ENCODE measurements at places on chromosomes 13 and 19.

DNA sequence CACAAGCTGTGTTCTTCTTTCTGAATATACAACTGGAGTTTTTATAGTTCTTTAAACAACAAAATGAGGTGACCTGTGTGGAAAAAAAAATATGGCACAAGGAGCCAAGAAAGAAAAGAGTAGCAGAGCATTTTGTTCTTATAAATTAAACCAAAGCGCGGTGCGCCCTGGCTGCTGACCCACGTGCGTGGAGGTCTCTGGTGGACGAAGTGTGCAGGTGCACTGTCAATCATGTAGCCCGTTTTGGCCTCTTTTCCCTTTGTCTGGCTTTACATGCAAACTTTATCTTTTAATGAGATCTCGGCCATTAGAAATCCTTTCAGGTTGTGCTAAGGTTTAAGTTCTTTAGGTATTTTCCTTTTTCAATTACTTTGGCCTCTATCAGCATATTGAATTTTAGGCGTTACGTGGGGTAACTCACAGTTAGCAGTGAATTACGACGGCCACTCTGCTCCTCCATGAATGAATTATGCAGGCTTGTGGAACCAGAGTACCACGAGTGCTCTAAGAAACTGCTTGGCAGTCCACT lies 443.9 kb upstream of the SLC10A2 start:
- DNase-seq: no peak

- no peak for DNase-seq
Measured at GRCh38 chr13:112105892-112106291, 38.9 kb downstream of the SOX1 start.

DNA sequence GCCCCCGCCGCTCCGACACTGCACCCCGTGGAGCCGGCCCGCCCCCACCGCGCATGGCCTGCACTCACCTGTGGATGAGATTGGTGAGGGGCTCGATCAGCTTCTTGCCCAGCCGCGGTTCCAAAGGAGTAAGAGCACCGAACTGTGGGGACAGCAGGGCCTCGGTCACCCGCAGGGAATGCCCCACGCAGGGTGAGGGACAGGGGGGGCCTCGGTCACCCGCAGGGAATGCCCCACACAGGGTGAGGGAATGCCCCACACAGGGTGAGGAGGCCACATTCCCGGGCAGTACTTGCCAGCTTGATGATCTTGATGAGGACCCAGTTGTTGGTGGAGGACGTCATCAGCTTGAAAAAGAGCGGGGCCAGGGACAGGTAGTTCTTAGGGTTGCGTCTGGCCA lies 22.3 kb downstream of the AP3D1 start:
- DNase-seq: no peak

- no peak for DNase-seq
Measured at GRCh38 chr13:26440111-26440510, 117.4 kb upstream of the WASF3 start.

- DNase-seq: no peak
Measured at GRCh38 chr13:93425411-93425810, 198.8 kb downstream of the GPC6 start.

GRCh38 chr13:111893607-111894443 lies 173.1 kb upstream of the SOX1 start:
- no peak for DNase-seq

Measured in esophagus squamous epithelium (tissue), 5 donors.